Inflammatory macrophage treated with lipopolysaccharide for 1 hour (primary cell): ENCODE measurements at places on chromosomes 1 and 21.

DNA sequence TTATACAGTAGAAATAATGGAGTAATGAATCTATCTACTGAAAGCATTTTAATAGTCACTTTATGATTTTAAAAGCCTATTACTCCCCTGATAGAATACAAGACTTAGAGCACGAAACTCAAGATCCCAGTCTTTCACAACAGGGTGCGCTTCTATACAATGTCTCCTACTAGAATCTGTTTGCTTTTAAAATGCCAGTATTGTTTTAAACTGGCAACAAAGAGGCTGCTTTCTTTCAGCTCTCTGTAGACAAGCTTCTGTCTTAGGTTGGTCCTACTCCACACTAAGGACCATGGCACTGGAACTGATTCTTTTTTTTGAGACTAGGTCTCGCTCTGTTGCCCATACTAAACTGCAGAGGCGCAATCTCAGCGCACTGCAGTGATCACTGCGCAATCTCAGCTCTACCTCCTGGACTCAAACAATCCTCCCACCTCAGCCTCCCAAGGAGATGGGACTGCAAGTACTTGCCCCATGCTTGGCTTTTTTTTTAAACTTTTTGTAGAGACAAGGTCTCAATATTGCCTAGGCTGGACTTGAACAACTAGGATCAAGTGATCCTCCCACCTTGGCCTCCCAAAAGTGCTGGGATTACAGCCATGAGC lies 4.8 kb downstream of the DCAF8 start:
- DNase-seq = no peak

GRCh38 chr1:55141295-55141893 lies 73.8 kb downstream of the USP24 start:
- DNase-seq = no peak

- DNase-seq = no peak
Observed at GRCh38 chr1:83500531-83500930, 498.4 kb downstream of the TTLL7 start.

DNA sequence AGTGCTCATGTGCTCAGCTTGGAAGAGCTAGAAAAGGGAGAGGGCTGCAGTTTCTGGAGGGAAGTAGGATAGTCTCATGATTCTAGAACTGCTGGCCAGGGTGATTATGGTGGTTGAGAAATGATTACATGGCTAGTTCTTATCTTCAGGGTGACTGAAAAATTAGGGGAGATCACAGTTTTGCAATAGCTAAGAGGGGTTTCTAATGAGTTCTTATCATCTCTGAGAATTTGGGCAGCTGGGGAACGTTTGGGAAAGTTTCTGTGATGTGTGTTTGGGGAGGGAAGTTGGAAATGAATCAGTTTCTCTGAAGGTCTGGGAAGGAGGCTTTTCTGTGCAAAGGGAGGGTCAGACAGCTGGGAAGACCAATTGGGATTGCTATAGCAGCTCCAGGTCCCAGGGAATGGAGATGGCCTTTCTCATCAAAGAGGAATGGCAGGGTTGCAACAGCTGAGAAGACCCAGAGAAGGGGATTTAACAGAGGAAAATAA lies 7.6 kb upstream of the RHOU start:
- DNase-seq = no peak

- no peak for DNase-seq
Observed at GRCh38 chr1:69535490-69535889, 32.2 kb upstream of the LRRC7 start.

DNA sequence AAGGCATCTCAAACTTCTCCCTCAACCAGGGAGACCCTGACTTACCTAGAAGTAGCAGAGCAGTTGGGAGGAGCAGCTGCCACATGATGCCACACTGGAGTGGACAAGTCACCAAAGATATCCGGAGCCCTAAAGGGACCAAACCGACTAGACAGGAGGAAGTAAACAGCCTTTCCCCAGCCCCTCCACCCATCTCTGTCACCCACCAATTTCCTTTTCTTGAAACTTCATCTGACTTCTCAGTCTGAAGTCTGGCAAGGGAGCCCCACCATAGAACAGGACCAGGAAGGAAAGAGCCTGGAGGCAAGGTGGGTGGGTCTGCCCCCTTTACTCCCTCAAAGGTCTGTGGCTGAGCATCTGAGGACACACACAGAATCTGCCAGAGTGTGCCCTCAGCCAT lies at the start of gene FCGR3A:
FCGR3A (minus strand) TSS at position 167 of the 400 bp plus-strand sequence; CDS start at position 85, 82 bp downstream.
- DNase-seq = no peak

- no peak for DNase-seq
Observed at GRCh38 chr1:32316903-32317277, 19.1 kb downstream of the MARCKSL1 start.

GRCh38 chr1:15224259-15224869 lies 22.7 kb upstream of the FHAD1 start:
- peak; percentile 90 for DNase-seq

GRCh38 chr1:236850077-236850979 lies 55.2 kb downstream of the MTR start:
- DNase-seq = no peak

DNA sequence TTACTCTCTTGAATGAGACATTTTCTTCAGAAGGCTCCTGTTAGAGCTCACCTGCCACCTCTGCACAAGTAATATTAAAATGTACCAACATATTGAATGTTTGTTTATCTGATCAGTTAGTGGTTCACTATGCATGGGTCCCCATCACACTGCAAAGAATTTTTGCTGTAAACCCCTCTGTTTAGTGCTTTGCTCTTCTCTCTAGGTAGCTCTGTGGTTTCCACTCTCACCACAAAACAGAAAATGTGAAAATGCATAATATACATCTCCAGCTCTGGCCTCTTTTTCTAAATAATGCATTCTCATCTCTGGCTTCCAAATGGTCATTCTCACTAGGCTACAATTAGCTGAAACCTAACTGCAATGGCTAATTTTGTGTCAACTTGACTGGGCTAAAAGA lies 176.7 kb downstream of the TRIM33 start:
- DNase-seq = no peak
